Kasumi-1 (cell line): ENCODE measurements at places on chromosomes 4 and X.

DNA sequence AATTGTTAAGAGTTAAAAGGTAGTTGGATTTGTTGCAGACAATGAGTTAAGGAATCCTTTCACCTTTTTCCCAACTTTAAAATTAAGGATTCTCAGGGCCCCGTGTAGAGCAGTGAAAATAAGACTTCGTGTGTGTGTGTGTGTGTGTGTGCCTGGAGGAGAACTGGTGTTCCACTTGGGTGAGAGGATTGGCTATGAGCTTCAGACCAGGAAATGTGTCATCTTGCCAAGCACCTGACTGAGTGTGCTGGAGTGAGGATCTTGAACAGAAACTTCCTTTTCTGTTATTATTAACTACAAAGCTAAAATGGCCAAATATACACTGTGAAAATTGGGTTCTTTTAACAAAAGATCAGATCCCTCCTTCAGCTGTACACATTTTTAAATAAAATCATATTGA is 113.1 kb upstream of the VCX2 start:
- DNase-seq: peak; percentile 10

- DNase-seq: no peak
These were observed 144.9 kb downstream of the ENOX2 start for GRCh38 chrX:130758072-130758471.

DNA sequence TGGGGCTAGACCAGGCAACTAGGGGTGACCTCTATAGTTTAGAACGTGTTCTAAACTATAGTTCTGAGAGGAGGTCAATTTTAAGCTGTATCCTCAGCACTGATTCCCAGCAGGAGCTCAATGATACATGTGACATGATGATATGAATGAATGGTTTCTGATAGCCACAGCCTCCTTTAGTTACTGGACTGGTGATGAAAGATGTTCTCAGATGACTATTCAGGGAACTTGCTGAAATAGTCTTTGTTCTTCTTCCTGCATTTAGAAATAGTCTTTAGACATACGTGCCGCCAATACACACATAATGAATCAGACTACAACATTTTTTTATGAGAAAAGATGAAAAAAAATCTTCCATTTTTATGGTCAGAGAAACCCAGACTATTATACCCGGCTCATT is 116.3 kb upstream of the TMEM150C start:
- DNase-seq: no peak

- no peak for DNase-seq
These were observed 724 bp downstream of the THOC2 start for GRCh38 chrX:123731987-123732669.

DNA sequence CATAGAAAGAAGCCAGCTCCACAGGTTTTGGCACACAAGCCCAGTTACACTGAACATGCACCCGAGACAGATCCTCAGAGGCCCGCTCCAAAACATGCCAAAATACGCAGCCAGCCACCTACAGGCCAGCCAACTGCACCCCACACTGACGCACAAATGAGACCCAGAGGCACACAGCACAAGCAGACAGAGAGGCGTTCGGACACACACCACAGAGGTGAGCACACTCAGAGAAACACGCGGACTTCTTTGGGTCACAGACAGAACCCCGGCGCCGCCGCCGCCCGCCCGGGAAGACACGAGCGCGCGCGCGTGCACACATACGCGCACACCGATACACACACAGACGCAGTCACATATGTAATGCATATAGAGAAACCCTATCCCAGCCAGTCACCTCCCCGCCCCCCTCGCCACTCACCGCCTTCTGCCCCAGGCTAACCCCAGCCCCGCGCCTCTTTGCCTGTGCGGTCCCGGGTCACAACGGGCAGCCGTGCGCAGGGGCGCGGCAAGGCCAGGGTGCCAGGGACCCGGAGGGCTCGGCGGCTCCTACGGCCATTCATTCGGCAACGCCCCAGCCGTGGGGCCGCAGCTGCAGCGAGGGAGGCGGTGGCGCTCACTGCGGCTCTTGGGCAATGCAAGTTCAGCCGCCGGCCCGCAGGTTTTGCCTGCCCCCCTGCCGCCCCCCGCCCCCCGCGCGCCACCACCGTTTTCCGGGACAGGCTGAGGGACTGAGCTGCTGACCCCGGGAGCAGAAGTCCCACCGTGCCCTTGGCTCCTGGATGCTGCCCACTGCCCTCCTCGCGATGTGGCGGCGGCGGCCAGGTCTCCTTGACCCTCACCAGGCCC is 553 bp downstream of the SEPTIN6 start:
- DNase-seq: peak; percentile 48

- DNase-seq: no peak
These were observed 202.5 kb downstream of the PALLD start for GRCh38 chr4:168699224-168699878.

DNA sequence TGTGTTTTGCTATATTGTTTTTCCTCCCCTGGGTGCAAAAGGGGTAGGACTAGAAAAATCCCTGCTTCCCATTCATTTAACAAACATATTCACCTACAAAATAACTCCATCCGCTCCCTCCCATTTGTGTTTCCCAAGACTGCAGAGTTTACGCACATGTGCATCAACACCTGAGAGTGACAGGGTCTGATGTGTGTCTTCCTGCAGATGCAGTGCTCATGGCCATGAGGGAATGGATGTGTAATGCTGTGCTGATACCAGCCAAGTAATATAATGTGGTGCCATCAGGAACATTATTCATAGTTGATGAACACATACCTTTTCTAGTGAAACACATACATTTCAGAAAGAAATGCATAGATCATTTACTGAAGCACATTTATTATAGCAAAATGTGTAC is 83.2 kb downstream of the CXXC4 start:
- no peak for DNase-seq

DNA sequence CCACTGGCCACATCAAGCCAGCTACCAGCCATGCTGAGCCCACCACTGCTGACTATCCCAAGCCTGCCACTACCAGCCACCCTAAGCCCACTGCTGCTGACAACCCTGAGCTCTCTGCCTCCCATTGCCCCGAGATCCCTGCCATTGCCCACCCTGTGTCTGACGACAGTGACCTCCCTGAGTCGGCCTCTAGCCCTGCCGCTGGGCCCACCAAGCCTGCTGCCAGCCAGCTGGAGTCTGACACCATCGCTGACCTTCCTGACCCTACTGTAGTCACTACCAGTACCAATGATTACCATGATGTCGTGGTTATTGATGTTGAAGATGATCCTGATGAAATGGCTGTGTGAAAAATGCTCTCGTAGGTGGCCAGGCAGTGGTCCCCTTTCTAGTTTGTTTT is 4.7 kb downstream of the GPR50 start:
- DNase-seq: no peak
